ENCODE measurements at places on chromosomes 13 and 19.

- DNase-seq = peak; percentile 98
Observed at GRCh38 chr13:113927661-113928581, 46.0 kb downstream of the C13orf46 start.

DNA sequence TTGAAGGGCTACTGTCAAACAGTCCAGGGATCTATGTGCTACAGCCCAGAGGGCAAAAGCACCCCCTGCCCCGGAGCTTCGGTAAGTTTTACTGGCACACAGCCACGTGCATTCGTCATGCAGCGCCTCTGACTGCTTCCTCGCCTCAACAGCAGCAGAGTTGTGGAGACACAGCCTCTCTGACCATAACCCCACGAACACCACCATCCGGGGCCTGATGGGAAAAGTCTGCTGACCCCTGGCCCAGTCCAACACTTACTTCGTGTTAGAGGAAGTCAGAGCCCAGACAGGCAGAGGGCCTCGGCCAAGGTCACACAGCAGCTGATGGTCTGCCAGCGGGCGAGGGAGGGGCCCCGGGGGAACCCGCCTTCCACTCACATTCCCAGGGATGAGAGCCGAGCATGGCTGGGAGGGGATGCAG is 5.1 kb downstream of the CBARP start:
- DNase-seq = no peak

- no peak for DNase-seq
Observed at GRCh38 chr19:6275170-6275744, 4.5 kb downstream of the MLLT1 start.

GRCh38 chr19:14732510-14732909 is 42.7 kb downstream of the ZNF333 start:
- DNase-seq = no peak

GRCh38 chr13:38053896-38054295 is 184.3 kb upstream of the TRPC4 start:
- no peak for DNase-seq

DNA sequence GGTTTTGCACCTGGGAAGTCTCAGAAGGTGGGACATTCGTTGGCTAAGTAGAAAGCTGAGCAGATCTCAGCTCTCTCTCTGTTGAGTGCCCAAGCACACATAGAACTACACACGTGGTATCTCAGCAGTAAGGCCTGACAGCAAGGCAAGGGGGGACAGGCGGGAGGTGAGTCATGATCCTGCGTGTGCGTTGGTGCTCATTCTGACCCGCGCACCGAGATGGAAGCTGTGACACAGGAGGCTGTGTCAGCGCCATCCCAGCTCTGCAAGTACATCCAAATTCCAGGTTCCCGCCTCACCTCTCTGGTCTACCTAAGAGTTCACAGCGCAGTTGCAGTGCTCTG is 135.7 kb downstream of the USP12 start:
- DNase-seq = no peak

DNA sequence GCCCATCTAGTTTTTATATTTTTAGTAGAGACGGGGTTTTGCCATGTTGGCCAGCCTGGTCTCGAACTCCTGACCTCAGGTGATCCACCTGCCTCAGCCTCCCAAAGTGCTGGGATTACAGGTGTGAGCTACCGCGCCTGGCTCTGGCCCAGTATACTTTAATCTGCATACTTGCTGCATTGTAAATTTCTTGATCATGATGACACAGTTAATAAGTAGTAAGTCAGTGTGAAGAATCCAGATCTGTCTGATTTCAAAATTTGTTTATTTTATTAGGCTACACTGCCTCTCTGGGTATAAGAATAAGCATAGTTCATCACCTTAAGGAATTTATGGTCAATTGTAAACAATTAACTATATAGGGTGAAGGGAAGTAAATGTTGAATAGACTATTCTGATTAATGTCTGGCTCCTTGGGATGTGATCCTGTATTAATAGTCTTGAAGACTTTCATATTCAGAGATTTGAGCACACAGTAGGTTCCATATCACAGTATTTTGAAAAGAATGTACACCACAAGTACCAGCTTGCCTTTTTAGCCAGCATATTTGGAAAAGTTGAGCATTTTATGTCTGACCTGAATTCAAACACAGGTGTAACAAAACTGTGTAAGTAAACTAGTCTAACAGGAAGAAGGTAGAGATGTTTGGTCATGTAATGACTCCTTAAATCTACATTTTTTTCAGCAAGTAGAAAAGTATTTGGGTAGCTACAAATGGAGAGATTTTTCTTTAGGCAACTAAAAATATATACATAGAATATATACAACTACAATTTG is 7.4 kb downstream of the ARHGAP35 start:
- DNase-seq = no peak

DNA sequence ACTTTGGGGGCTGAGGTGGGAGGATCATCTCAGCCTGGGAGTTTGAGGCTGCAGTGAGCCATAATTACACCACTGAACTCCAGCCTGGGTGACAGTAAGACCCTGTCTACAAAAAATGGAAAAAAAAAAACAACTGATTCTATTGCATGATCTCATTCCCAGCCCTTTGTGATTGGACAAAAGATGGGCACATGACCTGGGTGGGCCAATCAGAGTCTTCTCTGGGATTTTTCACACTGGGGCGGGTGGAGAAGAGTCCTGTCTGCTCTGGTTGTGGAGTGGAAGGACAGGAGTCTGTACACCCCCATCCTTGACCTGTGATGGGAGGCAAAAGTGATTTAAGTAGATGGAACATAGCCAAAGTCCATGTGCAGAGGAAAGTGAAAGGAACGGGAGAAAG is 170.5 kb downstream of the UQCRFS1 start:
- no peak for DNase-seq

- peak; percentile 92 for DNase-seq
Observed at GRCh38 chr19:18053576-18054219, 33.0 kb downstream of the IL12RB1 start.

- DNase-seq = no peak
Observed at GRCh38 chr19:54682306-54682856, 19.6 kb downstream of the LILRB4 start.

DNA sequence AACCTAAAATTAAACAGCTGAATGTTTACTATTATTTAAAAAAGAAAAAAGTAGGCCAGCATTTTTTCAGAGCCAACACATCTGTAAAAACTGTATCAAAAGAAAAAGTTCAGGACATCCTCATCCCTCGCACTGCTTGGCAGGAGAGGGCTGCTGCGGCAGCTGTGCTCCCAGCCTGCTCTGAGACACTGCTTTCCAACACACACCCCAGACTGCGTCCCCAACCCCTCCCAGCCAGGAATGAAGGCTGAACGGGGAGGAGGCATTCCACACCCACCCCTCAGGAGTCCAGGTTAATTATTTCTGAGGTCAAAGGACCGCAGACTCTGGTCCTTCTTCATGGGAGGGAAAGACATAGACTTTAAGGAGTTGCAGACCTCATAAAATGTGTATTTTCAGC is 43.1 kb downstream of the COL4A1 start:
- DNase-seq = no peak

- no peak for DNase-seq
Observed at GRCh38 chr13:110454227-110454859, 107.2 kb downstream of the RAB20 start.

DNA sequence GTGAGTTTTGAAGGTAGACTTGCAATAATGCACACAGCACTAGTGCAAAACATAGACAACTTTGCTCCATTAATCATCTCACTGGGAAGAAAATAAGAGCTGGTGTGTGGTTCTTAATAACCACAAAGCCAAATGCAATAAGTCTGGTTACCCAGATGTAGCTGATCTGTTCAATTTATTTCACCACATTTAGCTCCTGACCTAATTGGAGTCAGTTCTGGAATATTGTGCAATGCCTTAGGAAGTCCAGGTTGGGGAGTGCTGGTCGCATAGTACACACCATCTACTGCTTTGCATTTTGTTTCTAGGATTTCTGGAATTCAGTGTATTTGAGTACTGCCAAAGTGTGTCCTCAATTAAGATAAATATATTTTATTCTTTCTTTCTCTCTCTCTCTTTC is 483.3 kb upstream of the SPRY2 start:
- DNase-seq = peak; percentile 95

- DNase-seq = no peak
Observed at GRCh38 chr13:25971459-25972145, 80.2 kb downstream of the SHISA2 start.

GRCh38 chr19:49473868-49474541 is at the start of gene FLT3LG:
Gene FLT3LG, plus strand, starts transcription at chr19:49474215. Its CDS starts 425 bp downstream, at chr19:49474640.
- peak; percentile 71 for DNase-seq

- no peak for DNase-seq
Observed at GRCh38 chr13:96218475-96218874, 128.6 kb downstream of the HS6ST3 start.

DNA sequence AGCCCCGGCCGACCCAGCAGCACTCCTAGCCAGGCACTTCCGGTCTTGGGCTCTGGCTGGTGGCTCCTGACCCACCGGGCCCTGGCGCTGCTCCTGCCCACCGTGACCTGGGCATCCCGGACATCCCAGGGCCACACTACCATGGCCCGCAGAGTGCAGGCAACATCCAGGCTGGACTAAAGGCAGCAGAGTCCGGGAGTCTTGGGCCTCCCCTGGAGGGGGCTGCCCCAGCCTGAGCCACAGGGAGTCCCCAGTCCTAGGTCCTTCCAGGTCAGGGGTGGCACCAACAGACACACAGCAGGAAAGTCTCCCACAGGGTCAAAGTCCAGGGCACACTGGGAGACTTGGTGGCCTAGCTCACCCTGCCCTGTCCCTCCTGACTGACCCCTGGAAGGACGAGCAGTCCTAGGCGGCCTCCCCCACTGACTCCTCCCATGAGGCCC is 10.8 kb downstream of the LSM4 start:
- DNase-seq = no peak

DNA sequence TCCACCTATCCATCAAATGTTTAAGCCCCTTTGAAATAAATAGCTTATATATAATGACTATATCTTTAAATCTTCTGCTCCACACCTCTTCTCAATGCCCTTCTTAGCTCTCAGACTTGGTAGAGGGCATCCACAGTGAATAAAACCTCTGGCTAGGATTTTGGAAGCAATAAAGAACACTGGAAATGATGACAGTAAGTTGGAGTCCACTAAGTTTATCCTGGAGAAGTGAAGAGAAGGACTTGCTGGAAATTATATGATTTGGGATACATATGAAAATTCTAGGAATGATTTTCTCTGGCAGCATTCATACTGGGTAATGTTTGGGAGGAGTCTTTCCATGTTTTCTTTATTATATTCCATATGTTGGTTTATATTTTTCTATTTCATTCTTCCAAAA is 133.5 kb upstream of the KL start:
- DNase-seq = no peak

DNA sequence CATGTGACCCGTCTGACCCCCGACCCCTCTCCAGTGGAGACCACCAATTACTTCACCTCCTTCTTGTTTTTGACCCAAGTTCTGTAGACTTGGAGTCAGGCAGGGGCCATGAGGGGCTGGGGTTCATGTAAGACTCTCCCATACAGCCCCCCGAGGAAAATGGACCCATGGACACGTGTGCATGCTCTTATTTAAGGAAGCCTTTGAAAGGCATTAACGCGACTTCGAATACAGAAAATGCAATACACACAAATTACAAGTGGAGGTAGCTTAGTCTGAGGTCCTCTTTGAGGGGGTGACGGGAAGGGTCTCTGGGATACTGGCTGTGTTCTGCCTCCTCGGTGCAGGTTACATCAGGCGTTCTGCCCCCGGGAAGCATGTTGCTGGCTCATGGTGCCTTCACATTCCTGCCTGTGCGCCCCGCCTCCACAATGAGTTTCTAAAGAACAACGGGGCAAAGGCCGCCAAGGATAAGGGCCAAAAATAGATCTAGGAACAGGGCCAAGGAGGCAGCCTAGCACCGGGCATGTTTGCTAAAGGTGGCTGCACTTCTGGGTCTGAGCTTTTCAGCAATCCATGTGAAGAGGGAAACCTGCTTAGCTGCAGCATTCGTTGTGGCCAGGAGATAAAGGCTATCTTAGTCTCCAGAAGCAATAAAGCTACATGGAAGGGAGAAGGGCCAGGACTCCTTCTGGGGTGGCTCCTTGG is 54.5 kb downstream of the RAB20 start:
- peak; percentile 27 for DNase-seq

GRCh38 chr13:62131604-62132003 is 716.0 kb upstream of the PCDH20 start:
- no peak for DNase-seq

DNA sequence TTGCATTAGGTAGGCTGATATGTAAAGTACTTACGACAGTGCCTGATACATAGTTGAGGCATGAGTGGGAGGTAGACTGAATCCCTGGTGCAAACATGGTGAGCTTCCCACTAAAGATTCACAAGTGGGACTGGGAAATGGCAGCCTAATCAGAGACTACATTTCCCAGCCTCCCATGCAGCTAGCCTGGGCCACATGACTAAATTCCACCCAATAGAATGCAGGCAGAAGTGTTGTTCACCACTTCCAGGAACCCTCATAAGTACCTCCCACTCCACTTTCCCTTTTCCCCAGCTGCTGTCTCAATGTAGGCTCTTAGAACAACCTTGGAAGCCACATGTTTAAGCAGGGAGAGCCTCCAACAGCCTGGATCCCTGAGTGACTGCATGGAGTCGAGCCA is 104.9 kb downstream of the CACNA1A start:
- no peak for DNase-seq

DNA sequence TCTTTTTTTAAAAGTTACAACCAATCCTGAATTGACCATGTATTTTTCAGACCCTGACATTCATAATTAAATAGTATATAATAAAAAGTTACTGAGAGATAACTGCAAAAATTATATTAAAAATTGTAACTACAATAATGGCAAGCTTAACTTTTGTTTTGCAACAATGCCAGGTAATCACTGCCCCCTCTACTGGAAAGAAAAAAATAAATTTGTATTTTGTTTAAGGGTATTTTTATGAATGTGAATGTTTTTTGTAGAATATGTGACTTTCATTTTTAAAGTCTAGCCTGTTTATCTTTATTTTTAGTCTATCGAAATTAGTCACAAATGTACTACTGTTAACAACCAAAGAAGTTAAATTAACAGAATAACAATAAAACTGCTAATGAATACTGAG is 21.7 kb downstream of the MRPS31 start:
- DNase-seq = no peak

- peak; percentile 92 for DNase-seq
Observed at GRCh38 chr13:41780715-41781706, 179.9 kb downstream of the VWA8 start.

DNA sequence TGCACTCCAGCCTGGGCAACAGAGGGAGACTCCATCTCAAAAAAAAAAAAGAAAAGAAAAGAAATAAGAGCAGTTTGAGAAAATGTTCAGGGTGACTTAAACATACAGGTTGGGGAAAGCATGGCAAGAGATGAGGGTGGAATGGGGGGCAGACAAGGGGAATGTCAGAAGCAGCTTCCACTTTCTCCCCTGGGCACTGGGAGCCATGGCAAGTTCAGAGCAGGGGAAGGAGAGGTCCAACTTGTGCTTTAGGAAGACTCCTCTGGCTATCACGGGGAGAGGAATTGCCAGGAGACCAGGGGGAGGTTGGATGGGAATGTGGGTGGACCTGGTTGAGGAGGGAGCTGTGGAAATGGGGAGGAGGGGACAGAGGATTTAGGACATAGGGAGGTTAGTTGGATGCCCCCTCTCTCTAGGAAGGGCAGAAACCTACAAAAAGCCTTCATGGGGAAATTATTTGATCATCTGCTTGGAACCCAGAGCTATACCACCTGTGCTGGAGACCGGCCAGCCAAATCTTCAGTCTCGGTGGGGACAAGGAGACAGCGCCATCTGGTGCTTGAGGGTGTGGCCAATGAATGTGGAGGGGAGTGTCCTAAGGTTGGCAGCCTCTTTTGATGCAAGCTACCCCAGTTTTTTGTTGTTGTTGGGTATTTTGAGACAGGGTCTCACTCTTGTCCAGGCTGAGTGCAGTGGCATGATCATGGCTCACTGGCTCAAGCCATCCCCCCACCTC is 7.3 kb upstream of the STRN4 start:
- no peak for DNase-seq

All from fibroblast of gingiva (primary cell).